Sigmoid colon (tissue), 7 donors: ENCODE measurements at places on chromosomes 4 and X. TPM values are rescaled to one million over a fixed set of nuclear protein-coding genes. Genes with fewer than 3 reads are reported as not detected.

Gene LAS1L
- total RNA-seq = 21.2 TPM

Gene NDNF
- 11.1 TPM for total RNA-seq

Gene NEUROG2
- total RNA-seq = not detected

Gene CXCL10
- total RNA-seq = not detected

Gene CT55
- not detected for total RNA-seq

Gene TIGD4
- total RNA-seq = 0.36 TPM

Gene POU4F2
- total RNA-seq = not detected

Gene UCP1
- total RNA-seq = not detected

GRCh38 chr4:102780476-102781144, 19.8 kb upstream of the MANBA start:
- no peak for DNase-seq

GRCh38 chrX:155127940-155128339, 56.6 kb downstream of the BRCC3 start:
- no peak for DNase-seq

GRCh38 chr4:114807759-114808404, 209.3 kb downstream of the UGT8 start:
- DNase-seq = no peak

DNA sequence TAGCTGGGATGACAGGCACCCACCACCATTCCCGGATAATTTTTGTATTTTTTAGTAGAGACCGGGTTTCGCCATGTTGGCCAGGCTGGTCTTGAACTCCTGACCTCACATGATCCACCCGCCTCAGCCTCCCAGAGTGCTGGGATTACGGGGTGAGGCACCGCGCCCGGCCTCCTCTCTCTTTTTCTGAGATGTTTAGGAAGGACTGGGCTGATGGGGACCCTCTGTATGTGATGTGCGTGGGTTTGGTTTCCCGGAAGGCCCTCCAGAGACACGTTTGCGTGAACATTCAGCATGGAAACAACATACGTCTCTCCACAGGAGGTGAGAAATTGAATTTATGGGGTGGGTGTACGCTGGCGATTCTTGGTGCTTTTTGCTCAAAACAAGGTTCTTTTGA, 18.6 kb downstream of the SHOX start:
- no peak for DNase-seq
